Activated T-cell treated with anti-CD3 and anti-CD28 coated beads, Interleukin-2, amount 50 U/mL, for 24 hours (primary cell): ENCODE measurements at places on chromosomes 1 and 21.

DNA sequence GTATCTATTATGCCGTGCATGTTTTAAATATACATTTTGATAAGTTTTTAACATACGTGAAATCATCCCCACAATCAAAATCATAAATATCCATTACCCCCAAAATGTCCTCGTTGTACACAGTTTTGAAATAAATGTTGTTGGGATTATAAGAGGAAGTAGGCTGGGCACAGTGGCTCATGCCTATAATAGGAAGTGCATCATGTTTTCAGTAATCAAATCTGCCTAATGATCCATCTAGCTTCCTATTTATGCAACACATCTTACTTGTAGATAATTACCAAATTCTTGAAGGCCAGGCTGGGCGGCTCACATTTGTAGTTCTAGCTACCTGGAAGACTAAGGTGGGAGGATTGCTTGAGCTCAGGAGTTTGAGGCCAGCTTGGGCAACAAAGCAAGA lies 15.0 kb upstream of the IFNGR2 start:
- DNase-seq, result no peak
- H3K4me1 ChIP-seq, result peaks cover 24% of the 10 kb centered on the region
- H3K27ac ChIP-seq, result no peak overlapping the region
- H3K27me3 ChIP-seq, result peaks cover 57% of the 10 kb centered on the region
- H3K4me3 ChIP-seq, result no peak overlapping the region

GRCh38 chr1:111990878-111991718 lies 1.6 kb upstream of the KCND3 start:
- no peak overlapping the region for H3K27ac ChIP-seq
- H3K4me3 ChIP-seq, result peak overlapping the region; percentile 60
- peaks cover 85% of the 10 kb centered on the region for H3K27me3 ChIP-seq
- H3K36me3 ChIP-seq, result no peaks in the 10 kb centered on the region
- peaks cover 13% of the 10 kb centered on the region for H3K4me1 ChIP-seq

DNA sequence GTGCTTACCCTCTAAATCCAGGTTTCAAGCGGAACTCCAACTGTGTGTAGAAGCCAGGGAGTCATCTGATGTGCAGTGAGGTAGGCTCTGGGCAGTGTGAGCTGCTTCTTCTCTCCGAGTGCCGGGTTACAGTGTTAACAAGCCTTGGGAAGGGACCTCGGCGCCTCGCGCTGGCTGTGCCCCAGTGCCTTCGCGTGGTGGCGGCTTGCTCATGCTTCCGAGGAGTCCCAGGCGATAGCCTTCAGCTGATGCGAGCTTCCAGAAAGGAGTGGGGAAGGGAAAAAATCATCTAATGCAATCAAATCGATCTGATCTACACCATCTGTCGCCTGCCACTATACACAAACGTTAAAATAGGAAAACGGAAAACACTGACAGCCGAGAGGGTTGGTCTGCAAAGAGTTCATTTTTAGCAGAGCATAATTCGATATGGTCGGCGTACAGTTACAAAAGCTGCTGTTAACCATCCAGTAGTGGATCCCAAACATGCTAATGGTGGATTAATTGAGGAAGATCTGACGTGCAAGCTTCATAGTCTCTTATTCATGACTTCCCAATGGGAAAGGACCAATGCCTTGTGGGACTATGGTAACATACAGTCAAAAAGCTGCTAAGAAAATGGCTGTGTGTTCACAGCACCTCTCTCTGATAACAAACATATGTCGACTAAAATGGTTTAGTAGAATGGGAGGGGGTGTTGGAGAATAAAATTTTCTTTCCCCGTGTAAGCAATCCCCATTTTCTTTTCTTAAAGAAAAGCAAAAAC lies 128.7 kb upstream of the DPYD start:
- H3K4me3 ChIP-seq, result peak overlapping the region; percentile 39
- H3K36me3 ChIP-seq, result no peaks in the 10 kb centered on the region
- H3K27me3 ChIP-seq, result peaks cover 92% of the 10 kb centered on the region
- H3K4me1 ChIP-seq, result peaks cover 44% of the 10 kb centered on the region
- H3K27ac ChIP-seq, result no peak overlapping the region

DNA sequence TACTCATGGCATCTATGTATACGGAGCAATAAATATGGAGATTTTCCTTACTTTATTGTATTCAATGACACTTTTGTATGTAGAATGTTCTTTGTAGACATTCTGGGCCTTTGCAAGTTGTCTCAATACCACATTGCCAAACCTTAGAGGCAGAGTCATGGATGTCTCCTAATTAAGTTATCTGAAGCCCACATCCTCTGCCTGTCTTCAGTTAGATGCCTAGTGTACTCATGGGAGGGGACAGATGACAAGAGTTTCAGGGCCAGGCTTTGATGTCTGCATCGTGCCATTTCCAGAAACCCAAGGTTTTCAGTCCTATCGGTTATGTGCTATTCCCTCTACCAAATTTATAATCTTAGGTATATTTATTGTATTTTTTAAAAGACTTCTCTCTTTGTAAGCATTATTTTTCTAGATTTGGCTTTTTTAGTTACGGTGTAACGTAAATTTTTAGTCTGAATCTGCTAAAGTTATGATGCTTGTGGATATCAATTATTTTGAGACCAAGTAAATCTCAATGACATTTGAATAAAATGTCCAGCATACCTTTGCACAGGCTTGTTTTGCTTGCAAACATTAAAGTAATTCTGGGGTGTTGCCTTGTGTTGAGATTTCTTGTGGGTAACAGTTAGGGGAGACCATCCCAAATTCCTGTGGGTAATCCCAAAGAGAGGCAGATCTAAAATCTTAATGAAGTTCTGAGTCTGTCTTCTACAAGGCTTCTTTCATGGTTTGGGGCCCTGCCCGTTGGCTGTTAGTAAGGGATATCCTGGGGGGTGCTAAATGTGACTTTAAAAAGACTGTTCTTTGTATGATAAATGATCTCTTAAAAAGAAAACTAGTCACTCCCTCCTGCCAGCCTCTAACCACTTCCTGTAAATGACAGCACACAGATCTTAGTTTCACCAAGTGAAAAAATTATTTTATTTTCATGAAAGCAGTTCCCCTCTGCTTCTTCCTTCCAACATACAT lies 8.0 kb upstream of the MACF1 start:
- peak overlapping the region; percentile 74 for H3K4me3 ChIP-seq
- H3K36me3 ChIP-seq, result no peaks in the 10 kb centered on the region
- H3K27ac ChIP-seq, result peak overlapping the region; percentile 99

- no peaks in the 10 kb centered on the region for H3K27me3 ChIP-seq
- H3K4me3 ChIP-seq, result no peak overlapping the region
- H3K27ac ChIP-seq, result no peak overlapping the region
- no peak for DNase-seq
- H3K36me3 ChIP-seq, result peaks cover 92% of the 10 kb centered on the region
These were observed 4.9 kb downstream of the GBP1 start for GRCh38 chr1:89060091-89060490.

DNA sequence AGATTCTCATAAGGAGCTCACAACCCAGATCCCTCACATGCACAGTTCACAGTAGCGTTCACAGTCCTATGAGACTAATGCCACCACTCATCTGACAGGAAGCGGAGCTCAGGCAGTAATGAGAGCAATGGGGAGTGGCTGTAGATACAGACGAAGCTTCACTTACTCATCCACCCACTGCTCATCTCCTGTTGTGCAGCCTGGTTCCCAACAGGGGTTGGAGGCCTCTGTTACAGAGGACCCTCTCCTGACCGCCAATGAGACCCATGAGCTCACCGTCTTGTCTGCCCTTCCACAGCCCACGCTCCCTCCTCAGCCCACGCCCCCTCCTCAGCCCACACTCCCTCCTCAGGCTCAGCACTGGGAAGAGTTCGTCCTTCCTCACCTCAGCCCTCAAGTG lies 39.6 kb downstream of the RSPH1 start:
- peaks cover 47% of the 10 kb centered on the region for H3K4me1 ChIP-seq
- peak overlapping the region; percentile 83 for H3K27ac ChIP-seq
- H3K36me3 ChIP-seq, result no peaks in the 10 kb centered on the region
- H3K4me3 ChIP-seq, result no peak overlapping the region

GRCh38 chr1:166470014-166470413 lies 303.2 kb upstream of the FAM78B start:
- no peaks in the 10 kb centered on the region for H3K36me3 ChIP-seq
- no peaks in the 10 kb centered on the region for H3K4me1 ChIP-seq
- DNase-seq, result no peak
- no peak overlapping the region for H3K4me3 ChIP-seq
- peaks cover 46% of the 10 kb centered on the region for H3K27me3 ChIP-seq
